ENCODE measurements at places on chromosomes 13 and 19.

GRCh38 chr19:937259-937694 lies 11.4 kb downstream of the ARID3A start:
- DNase-seq, result no peak

DNA sequence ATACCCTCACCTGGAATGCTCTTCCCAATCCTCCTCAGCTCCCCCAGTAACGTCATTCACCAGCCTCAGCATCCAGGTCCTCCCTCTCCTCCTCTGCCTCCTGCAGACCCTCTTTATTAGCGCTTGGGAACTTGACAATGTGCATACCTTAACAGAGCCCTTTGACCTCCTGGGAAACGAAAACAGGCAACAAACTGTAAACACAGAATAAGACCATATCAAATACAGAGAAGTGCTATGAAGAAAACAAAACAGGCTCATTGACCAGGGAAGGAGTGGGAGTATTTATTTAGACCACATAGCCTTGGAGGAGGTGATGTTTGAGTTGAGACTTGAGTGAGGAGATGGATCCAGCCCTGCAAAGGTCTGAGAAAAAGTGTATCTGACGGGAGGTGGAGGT lies 107.9 kb upstream of the SLC7A1 start:
- DNase-seq, result no peak

DNA sequence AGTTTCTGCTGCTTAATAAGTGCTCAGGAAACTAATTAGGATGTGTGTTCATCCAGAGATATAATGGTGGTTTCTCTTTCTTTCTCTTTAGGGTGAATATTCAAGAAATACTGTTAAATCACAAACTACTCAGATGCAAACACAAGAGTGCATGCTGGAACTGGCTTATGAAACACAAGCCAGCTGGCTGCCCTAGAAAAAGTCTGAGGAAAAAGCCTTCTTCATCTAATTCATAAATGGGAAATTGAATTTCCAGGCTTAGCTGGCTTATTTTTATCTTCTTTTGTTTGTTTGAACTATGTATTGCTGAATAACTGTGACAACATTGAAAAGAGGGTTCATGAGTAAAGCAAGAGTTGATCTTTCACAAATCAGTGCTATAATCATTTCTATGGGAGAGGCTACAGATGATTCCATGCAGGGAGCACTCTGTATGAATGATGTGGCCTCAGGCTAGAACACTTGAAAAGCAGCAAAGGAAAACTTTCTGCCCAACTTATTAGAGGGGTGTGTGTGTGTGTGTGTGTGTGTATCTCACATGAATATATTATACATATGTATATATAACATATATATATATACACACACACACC lies 69.8 kb upstream of the SCEL start:
- no peak for DNase-seq

DNA sequence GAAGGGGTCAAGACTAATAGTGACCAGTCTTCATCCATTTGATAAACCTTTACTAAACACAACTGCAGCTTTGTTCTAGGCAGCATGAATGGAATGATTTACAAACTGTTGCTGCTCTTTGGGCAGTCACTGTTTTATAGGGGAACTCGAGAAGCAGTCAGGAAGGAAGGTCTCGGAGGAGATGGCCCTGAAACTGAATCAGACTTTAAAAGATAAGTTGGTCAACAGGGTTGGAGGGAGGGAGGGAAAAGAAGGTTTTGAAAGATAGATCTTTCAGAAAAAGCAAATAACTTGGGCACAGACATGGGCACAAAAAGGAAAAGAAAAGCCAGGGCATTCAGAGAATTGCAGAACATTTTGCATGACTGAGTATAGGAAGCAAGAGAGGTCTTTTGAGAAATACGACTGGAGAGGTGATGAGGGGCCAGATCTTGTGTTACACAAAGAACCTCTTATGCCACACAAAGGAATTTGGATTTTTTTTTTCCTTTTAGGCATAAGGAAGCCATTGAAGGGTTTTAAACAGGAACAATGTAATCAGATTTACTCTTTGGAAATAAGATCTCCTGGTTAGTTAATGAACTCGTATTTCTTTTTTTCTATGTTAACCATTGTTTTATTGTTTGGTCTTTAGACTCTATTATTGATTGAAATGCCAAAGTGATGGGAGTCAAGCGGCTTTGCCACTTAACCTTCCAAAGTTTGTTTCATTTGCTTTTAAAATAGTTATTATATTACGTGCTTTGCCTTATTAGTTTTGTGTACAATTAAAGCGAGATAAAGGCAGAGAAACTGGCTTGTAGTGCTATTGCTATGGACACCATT lies 37.5 kb upstream of the SACS start:
- no peak for DNase-seq

GRCh38 chr13:37791699-37792098 lies 77.9 kb downstream of the TRPC4 start:
- peak; percentile 10 for DNase-seq
